Activated CD4-positive, CD25-positive, alpha-beta regulatory T cell (primary cell): ENCODE measurements at places on chromosomes 1 and 21.

DNA sequence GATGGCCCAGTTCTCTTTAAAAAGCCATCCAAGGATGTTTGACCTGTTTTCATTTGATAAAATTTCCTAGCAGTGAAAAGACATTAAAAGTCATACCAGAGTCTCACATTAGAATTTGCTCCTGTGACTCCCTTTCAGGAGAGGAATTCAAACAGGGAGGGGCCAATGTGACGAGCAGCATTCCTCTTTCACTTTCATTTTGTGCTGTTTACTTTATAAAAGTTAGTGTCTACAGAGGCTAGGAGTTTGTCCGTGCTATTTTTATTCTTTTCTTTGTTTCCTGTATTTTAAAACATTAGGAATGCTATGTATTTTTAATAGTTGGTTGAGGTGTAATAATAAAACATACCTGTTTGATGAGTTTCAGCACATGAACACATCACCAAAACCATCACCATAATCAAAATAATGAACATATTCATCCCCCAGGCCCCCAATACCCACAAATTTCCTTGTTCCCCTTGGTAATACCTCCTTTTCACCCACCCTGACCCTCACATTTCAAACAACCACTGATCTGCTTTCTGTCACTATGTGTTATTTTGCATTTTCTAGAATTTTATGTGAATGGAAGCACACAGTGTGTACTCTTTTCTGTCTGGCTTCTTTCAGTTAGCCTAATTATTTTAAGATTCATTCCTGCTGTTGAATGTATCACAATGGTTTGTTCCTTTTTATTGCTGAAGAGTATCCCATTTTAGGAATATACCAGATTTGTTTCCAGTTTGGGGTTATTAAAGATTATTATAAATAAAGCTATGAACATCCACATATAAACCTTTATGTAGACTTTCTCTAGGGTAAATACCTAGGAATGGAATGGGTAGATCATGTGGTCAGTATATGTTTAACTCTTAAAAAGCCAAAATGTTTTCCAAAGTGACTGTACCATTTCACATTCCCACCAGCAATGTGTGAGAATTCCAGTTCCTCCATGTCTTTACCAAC lies 129.5 kb downstream of the TENT5C start:
- DNase-seq = no peak

GRCh38 chr1:248778906-248779305 lies 23.3 kb upstream of the LYPD8 start:
- DNase-seq = no peak

DNA sequence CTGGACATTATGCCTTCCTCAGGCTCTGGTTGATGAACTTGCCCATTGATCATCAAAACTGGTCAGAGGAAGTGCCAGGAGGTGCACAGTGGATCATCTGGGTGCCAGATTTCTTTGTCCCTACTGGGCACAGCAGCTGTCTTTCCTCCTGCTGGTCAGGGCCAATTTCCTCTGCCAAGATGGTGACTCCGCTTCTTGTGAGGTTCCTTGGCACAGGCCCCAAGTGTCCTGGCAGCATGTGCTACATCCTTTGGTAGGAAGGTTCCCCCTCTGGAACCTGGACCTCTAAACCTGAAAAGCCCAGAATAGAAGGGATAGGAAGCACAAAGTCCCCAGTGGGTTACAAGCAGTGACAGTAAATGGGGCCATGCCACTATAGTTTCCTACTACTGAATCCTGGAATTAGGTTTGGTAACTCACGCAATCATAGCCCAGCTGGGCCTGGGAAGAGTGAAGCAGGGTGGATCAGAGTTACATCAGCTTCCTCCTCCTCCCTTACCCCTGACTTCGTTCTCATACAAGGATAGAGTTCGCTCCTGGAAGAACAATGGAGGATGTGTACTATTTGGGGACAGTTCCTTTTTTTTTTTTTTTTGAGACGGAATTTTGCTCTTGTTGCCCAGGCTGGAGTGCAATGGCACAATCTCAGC lies 147.1 kb downstream of the CNIH3 start:
- no peak for DNase-seq

DNA sequence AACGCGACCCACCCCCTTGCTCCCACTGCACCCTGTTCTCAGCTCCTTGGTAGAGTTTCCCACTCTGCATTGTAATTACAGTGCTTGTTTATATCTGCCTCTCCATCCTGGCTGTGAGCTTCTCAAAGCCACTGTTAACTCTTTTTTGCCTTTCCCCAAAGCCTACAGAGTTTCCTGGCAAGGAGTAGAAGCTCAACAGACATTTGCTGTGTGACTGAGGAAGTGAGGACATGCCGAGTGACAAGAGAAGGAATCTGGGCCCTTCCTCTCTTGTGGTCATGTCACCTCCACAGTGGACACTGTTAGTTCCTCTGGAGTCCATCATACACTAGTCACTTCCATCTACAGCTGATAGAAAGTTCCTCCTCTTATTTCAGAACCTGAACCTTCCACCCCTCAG lies 6.1 kb upstream of the IGSF8 start:
- DNase-seq = no peak

- no peak for DNase-seq
These were observed 1.4 kb upstream of the SPATA1 start for GRCh38 chr1:84504580-84505492.
